Kidney (tissue), 22 donors: ENCODE measurements at places on chromosomes 5 and 9. TPM values are rescaled to one million over a fixed set of nuclear protein-coding genes. Genes with fewer than 3 reads are reported as not detected.

RLN1 gene
- total RNA-seq = 0.57 TPM

PCDHGA5 gene
- total RNA-seq = 2.8 TPM

RNF180 gene
- total RNA-seq = 23.0 TPM

DNA sequence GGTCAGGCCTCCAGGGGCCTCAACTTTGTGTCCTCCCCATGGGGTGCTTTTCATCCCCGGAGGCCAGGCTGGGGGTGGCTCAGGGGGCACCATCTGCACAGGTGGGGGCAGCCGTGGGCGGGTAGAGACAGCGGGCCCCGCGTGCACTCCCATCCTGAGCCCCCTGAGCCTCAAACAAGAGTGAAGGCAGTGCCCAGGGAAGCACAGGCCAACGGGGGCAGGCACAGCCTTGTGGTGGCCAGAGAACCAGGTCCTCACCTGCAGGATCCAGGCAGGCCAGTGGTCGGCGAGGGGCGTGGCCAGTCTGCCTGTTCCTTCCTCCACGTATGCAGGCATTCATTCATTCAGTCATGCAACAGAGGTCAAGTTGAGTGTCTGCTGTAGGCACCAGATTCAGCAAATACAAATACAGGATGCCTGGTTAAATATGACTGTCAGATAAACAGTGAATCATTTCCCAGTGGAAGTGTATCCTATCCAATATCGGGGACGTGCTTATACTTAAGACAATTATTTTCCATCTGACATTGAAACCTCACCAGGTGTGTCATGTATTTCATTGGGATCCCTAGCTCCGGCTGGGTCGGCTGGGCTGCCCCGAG is 22.3 kb downstream of the KCNT1 start:
- no peak for DNase-seq

GRCh38 chr5:14777187-14777586 is 94.4 kb downstream of the ANKH start:
- no peak for DNase-seq

- no peak for DNase-seq
Observed at GRCh38 chr5:173741087-173741486, 124.6 kb upstream of the BOD1 start.

GRCh38 chr5:140795259-140795641 is 598 bp downstream of the PCDHA2 start:
- DNase-seq = no peak

- DNase-seq = no peak
Observed at GRCh38 chr9:112858625-112859147, 32.0 kb downstream of the SLC46A2 start.

DNA sequence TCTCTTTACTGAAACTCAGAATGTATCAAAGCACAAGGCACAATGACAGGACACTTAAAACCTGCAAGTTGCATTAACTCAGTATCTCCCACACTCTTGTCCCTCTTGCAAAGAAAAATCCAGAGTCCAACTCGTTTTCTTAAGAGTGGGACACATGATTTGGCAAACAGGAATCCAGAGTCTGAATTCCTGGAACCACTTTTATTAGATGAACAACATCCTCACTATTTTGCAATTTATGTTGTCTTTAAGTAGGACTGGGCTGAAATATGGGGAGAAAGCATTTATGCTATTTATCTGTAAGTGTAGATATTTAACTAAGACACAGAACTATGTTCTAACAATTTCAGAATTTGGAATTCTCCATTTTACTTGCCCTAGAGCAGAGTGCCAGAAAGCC is 69.1 kb downstream of the ABCA1 start:
- no peak for DNase-seq

- no peak for DNase-seq
Observed at GRCh38 chr5:8050616-8051175, 181.7 kb downstream of the MTRR start.
